ENCODE measurements at places on chromosomes 5 and 9. TPM values are rescaled to one million over a fixed set of nuclear protein-coding genes. Genes with fewer than 3 reads are reported as not detected.

GRCh38 chr5:113634957-113635356 is 121.5 kb downstream of the YTHDC2 start:
- DNase-seq: no peak

- no peak for DNase-seq
Observed at GRCh38 chr9:80954521-80954920, 734.8 kb downstream of the TLE1 start.

DNA sequence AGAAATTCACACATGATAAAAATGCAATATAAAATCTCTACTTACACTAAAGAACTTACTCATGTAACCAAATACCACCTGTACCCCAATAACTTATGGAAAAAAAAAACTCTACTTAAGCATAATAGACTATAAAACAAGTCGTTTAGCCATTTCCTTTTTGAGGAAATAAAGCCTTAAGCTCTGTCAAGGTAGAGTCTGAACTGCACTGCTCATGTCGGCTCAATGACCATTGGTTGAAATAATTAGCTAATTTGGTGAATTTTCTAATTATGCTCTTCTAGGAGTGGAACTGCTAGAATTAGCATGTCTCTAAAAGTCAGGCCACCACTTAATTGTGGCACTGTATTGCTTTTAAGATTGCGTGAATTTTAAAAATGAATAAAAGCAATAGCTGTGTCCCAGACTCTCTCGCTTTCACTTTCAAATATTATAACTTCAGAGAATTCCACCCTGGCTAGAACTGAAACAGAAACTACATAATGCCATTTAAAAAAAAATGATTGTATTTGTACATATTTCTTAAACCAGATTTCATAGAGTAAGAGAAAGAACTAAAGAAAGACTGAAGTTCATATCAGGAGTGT is 113.0 kb upstream of the PCA3 start:
- no peak for DNase-seq

DNA sequence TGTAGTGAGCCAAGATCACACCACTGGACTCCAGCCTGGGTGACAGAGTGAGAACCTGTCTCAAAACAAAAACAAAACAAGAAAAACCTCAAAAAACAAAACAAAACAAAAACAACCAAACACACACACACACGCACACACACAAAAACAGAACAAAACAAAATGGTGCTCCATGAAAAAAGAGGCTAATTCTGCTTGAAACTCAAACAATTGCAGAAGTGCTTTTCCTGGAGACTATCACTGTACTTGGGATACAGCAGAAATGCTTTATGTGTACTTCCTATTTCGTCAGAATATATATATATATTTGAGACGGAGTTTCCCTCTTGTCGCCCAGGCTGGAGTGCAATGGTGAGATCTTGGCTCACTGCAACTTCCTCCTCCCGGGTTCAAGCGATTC is 49.9 kb upstream of the HSPA9 start:
- no peak for DNase-seq

DNA sequence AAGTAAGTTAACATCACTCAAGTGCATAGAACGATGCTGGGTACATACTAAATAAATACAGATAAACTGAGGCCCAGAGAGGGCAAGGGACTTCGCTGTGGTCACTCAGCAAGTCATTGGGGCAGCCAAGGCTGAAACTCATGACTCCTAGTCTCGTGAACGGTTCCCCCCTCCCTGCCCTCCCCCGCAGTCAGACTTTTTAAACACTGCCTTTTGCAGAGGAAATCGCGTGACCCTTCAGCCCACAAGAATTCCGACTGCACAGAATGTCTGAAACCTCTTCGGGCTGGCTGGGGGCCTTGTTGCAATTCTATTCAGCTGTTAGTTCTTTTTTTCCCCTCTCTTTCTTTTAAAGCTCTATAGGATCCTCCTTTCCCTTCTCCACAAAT is 28.1 kb downstream of the NEK6 start:
- DNase-seq: peak; percentile 75

- DNase-seq: no peak
Observed at GRCh38 chr5:171445644-171446516, 26.4 kb downstream of the FGF18 start.

DNA sequence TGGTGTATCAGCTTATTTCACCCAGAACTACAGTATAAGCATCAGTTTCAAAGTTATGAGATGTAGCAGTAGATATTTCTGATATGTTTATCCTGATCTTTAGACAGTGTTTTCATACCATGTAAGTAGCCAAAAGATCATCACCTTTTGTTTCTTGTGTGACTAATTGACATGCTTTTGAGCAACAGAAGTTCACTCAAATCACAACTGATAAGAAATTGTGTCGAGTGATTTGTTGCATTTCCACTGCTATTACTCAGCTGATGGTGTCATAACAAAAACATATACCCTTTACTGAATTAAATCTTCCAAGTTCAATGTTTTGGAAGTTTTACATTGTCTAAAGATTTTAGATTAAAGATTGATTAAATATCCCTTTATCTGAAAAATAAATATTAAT is 324.5 kb downstream of the TUSC1 start:
- DNase-seq: no peak

DNA sequence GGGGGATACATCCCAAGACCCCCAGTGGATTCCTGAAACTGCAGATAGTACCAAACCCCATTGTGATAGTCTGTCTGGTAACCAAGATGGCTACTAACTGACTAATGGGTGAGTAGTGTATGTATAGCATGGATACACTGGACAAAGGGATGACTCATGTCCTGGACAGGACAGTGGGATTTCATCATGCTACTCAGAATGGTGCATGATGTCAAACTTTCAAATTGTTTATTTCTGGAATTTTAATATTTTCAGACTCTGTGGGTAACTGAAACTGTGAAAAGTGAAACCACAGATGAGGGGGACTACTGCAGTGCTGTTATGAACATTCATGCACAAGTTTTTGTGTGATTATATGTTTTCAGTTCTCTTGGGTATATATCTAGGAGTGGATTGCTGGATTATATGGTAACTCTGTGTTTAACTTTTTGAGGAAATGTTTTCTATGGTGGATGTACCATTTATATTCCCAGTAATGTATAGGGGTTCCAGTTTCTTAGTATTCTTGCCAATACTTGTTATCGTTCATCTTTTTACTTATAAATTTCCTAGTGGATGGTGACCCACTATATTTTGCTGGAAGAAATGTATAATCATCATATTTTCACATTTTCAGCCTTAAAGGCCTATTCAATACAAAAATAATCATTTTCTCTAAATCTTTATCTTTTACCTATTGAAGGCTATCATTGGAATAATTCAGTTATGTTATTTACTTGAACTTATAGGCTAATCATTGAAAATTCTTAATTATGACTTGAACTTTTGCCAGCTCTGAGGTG is 140.9 kb downstream of the NR3C1 start:
- DNase-seq: no peak

DNA sequence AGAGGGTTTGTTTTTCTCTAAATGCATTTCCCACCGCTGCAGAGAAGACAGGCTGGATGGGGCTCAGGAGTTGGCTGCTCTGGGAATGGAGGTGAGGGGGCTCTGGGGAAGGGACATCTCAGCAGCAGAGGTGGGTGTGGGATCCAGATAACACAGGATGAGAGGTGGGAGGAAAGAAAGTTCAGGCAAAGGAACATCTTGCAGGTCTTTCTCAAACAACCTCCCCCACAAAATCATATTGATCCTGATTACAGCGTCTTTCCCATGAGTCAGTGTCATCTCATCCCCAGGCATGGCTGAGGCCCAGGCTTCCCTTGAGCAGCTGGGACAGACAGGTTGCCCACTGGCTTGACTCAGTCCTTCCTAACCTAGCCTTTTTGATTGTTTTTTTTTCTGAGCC is 11.3 kb upstream of the ACSL6 start:
- no peak for DNase-seq

Gene PCDHGB5
- 0.20 TPM for total RNA-seq

Gene DEPDC1B
- total RNA-seq: 0.39 TPM

Gene INSL4
- not detected for total RNA-seq

Gene RPL12
- total RNA-seq: 1,993 TPM
